ENCODE measurements at places on chromosomes 2 and 18.

- no peak for DNase-seq
Observed at GRCh38 chr2:101255501-101255900, 2.8 kb downstream of the CNOT11 start.

- DNase-seq, result no peak
Observed at GRCh38 chr2:174322149-174322548, 12.6 kb upstream of the SP9 start.

DNA sequence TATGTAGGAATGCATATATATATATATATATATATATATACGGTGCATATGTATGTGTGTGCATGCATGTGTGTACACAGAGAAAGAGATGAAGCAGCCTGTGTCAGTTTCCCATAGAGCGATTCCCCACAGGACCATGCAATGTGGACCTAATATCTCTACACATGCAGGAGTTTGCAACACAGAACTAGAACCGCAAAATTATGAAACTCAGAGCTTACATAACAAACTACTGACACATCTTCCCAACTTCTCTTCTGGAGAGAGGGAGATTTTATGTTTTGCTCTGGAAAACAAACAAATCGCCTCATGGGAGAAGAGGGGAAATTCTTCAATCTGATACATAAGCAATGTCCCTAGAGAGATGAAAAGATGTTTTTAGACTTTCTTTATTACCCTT lies 377.2 kb downstream of the LRATD1 start:
- no peak for DNase-seq

GRCh38 chr2:45627911-45628310 lies 16.8 kb upstream of the SRBD1 start:
- no peak for DNase-seq

DNA sequence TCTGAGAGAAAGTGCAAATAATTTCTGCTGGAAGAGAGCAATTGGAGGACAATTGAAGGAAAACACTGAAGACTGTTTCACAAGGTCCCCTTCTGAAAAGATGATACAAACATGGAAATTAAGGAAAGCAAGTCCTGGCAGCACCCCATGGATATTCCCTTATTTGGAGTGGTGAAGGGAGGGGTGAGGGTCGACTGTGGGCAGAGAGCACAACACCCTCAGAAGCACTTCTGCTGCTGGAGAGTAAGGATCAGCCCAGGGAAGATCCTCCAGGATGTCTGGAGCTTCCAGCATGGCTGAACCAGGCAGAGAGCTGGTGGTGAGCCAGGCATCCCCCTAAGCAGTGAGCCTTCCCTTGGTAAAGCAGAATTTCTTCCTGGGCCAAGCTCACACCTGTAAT lies 54.7 kb downstream of the LINC00305 start:
- DNase-seq, result no peak

Measured in HuH-7 (cell line).